ENCODE measurements at places on chromosomes 5 and 9. TPM values are rescaled to one million over a fixed set of nuclear protein-coding genes. Genes with fewer than 3 reads are reported as not detected.
A peak's percentile ranks its signal among the peaks of the same experiment; 100 is the strongest.

DNA sequence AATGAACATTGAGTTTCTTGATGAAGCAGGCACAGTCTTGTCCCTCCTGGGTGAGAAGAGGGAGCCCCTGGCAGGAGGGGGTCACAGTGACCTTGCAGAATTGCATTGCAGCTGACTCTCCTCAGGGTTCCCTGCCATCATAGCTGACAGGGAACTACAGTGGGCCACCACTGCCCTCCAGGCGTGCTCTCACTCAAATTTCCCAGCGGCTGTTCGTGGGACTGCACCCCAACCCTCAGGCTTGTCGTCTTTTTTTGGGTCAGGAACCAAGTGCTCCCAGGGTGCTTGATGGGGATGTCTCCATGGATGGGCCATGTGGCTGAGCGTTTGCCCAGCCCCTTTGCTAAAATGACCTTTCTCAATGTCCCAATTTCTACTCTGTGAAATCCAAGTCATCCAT lies 215.8 kb downstream of the MELK start:
- DNase-seq = no peak

The ACER2 gene
- total RNA-seq = 4.5 TPM

DNA sequence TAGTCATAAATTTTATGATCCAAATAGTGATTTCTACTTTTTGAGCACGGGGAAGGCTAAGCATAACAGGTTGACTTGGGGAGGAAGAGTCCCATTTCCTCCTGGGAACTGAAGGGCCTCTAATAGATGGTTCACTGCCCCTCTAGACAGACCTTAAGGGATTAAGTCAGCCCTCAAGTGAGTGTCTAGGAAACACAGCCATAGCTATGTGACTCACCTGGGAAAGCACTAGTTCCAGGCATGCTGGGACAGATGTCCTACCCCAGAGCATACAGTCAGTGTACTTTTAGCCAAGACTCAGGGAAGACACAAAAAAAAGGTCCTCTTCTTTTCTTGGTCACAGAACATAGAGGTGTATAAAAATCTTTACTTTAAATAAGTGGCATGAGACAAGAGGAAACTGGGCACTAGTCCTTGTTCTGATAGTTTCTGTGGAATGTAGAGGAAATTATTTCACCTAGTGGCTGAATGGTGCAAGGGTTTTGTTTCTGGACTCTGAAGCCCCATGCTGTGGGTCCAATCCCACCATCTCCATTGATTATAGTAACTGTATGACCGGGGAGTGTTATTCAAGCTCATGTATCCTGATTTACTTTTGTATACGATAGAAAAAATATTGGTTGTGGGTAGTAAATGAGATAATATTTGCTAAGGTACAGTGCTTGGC lies 86.0 kb downstream of the NREP start:
- DNase-seq = no peak

DNA sequence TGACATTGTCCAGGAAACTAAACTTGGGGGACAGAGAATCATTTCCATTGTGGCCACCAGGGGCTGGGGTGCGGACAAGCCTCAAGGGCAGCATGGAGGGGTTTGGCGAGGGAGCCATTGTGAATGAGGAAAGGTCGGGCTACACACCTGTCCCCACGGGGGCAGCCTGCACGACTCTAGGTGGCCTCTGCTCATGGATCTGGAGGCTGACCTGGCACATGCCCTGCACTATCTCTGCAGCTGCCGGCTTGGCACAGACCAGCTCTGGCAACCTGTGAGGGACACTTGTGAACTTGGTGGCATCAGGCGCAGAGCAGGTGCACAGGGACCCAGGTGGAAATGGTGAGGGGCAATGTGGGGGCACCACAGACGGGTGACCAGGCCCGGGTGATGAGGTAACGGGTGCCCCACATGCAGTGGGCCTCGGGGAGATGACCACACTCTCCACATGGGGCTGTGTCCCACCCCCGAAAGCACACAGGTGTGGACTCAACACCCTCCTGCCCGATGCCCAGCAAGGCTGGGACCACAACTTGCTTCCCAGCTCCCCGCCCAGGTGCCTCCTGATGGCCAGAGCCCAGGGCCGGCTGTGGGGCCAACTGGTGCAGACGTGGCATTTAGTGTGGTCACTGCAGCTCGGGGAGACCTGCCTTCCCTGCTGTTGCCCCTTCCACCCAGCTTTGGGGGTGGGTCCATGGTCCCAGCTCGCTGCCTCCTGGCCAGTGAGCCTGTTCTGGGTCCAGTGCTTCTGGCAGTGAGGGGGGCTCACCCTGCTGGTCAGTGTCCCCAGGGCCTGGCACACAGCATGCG lies 60.9 kb upstream of the UBAC1 start:
- no peak for DNase-seq

GRCh38 chr9:21513431-21513830 lies 31.3 kb upstream of the IFNE start:
- no peak for DNase-seq

The PCDHB5 gene
- total RNA-seq = 2.8 TPM

- peak; percentile 72 for DNase-seq
These were observed 493.6 kb upstream of the KLF4 start for GRCh38 chr9:107983181-107983603.

DNA sequence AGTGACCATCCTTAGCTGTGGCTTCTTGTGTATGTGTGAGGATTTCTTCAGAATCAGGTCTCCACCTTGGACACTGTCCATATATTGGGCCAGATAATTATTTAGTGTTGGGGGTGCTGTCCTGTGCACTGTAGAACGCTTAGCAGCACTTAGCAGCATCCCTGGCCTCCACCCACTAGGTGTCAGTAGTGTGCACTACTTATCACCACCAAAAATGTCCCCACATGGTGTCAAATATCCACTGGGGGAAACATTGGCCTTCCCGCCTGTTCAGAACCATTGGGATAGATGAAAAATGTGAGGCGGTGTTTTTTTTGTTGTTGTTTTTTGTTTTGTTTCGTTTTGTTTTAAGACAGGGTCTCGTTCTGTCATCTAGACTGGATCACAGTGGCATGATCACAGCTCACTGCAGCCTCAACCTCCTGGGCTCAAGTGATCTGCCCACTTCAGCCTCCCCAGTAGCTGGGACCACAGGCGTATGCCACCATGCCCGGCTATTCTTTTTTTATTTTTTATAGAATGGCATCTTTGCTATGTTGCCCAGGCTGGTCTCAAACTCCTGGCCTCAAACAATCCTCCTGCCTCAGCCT lies 67.7 kb downstream of the TENT4A start:
- DNase-seq = no peak

DNA sequence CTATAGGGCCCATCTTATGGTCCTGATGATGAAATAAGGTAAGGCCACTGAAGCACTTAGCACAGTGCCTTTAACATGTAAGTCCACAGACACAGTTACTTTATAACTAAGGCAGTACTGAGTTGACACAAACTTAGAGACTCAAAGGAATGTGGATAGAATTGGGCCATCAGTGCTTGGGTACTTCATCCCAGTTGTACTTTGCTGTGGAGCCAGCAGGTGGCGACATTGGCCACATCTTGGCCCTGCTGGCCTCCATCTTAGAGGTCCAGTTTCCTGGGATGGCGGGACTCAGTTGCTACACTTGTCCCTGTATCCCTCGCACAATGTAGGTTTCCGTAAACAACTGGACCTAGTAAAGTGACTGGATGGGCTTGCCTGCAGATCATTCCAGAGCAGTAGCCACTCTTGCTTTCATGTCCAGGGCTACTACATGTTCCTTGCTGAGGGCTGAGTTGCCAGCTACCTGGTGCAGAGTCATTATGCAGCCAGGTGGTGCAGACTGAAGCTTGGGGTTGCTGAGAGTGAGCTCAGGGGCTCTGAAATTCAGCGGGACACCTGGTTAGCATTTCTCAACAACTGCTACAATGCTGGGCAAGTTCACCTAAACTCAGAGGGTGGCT lies 10.6 kb downstream of the MTAP start:
- DNase-seq = peak; percentile 65

The BARX1 gene
- not detected for total RNA-seq

DNA sequence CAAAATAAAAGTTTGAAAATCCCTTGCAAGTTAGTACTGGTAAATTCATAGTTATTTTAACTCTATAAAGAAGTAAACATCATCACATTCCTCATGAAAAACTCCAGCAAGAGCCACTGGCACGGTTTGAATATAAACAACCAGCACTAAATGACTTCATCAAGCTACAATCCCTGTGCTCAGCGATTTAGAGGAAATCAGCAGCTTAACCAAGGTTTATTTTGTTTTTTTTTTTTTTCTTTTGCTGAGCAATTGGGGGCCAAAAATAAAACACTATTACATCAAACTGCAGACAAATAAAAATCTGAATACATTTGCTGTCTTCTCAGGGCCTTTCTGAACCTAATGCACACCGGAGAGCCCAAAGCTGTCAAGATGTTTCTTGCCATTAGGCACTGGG lies 106.2 kb upstream of the SLC24A2 start:
- peak; percentile 76 for DNase-seq

- no peak for DNase-seq
These were observed 222.8 kb downstream of the TENT4A start for GRCh38 chr5:6936031-6936430.

DNA sequence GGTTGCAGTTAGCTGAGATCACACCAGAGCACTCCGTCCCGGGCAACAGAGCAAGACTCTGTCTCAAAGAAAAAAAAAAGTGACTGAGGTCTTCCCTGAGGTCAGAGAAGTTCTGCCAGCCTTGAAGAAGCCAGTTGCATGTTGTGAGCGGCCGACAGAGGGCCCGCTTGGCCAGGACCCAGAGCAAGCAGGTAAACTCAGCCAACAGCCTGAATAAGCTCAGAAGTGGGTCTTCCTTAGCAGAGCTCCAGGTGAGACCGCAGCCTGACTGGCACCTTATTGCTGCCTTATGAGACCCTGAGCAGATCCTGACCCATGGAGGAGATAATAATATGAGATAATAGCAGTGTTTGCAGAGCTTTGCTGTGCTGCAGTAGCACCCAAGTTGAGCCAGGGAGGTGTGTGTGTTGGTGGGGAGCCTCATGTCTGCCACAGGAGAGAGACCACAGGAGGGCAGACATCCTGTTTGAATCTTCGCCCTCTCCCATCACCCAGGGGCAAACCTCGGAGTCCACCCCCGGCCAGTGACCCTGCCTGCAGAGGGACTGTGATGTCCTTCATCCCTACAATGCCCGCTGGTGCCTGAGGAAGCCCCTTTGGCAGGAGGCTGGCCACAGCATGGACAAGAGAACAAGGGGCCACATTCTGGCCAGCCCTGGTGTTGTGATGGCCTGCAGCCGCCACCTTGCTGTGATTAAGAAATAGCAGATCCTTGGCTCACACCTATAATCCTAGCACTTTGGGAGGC lies 10.8 kb upstream of the BARX1 start:
- DNase-seq = no peak

DNA sequence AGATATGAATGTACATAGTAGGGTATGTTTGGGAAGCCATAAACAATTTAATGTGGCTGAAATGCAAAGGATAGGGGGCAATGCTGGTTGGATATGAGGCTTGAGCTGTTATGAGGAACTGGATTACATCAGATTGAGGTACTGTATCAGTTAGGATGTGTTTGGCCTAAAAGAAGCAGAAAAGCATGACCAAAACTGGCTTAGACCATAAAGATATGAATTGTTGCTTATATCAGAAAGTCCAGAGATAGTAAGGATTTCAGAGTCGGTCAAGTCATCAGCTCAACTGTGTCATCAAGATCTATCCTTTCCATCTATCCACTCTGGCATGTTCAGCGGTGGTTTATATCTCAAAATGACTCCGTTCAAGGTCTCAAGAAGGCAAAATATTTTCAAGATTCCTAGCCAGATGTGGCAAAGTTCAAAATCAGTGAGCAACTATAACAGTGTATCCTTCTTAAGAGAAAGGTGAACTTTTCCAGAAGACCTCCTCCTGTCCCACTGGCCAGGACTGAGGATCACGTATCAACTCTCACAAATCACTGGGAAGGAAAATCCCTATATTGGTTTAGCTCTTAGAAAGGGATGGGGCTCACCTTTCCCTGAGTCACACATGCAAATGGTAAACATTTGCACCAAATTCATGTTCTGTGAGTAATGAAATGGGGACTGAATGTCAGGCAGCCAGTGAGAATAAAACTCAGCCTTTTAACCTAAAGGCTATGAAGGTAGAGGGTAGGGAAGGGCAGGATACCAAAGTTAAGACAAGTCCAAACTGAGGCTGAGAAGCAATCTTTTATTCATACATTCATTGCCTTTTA lies 257.8 kb downstream of the TRIM32 start:
- no peak for DNase-seq

The GPRIN1 gene
- total RNA-seq = 6.3 TPM

The DOCK2 gene
- total RNA-seq = 3.6 TPM

The TRPM6 gene
- total RNA-seq = under 0.01 TPM

The NEUROG1 gene
- not detected for total RNA-seq

The PRUNE2 gene
- 95.6 TPM for total RNA-seq

GRCh38 chr5:157150995-157151394 lies 8.3 kb upstream of the MED7 start:
- no peak for DNase-seq

DNA sequence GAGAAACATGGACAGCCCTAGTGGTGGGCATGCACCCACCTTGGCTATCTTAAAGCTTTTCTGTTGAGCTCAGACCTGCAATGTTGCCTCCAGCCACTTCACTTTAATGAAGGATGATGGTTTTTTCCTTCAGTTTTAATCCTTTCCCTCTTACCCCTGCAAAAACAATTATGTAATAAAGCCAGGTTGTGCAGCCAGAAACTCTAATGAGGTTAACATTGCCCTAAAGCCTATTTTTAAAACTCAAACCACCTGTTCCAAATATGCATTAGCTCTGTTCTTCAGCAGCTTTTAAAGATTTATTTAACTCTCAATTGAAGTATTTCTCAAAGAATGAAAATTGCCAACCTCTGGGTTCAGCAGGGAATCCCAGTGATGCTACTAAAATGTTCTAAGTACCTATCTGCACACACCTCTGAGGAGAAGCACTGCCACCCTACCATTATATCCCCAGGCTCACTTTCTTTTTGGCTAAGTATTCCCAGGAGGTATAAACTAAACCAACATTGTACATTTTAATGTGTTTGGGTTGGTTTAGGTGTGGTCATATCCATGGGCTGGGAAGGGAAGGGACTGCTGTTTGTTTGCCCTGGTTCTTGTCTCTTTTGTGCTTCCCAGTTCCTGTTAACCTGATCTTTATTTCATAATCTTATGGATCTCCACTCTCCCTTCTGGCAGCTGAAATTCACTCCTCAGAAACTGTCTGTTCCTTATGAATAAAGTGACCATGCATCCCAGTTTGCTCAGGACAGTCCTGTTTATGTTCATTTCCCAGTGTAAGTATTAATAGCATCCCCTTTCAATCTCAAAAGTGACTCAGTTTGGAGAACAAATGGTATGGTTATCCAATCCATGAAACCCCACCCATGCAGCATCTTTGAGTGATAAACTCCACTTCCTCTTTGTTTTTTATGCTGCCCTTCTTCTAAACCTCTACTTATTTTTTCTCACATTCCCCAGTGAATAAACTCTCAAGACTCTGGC lies 251.7 kb downstream of the RAB3C start:
- DNase-seq = no peak

- peak; percentile 82 for DNase-seq
These were observed 49.7 kb downstream of the MYO10 start for GRCh38 chr5:16886366-16886736.

The REEP5 gene
- 54.7 TPM for total RNA-seq

The PFN3 gene
- total RNA-seq = not detected

DNA sequence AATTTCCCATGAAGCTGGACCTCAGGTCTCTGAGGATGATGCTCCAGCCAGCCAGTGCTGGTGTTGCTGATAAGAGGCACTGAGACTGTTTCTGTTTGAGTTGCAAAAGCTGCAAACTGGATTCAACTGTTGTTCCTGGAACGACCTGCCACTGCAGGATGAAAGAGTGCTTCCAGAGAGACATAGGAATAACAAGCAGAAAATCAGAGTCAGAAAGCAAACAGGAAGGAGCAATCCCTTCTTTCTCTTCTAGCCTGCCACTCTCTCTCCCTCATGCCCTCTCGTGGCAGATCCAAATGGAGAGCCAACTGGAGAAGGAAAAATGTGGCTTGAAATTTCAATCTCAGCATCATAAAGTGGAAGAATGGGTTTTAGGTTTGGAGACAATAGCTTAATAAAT lies 110.4 kb downstream of the STARD4 start:
- no peak for DNase-seq
